ENCODE measurements at places on chromosomes 3 and 15. TPM values are rescaled to one million over a fixed set of nuclear protein-coding genes. Genes with fewer than 3 reads are reported as not detected.

GRCh38 chr3:136543385-136543784 is 208.8 kb downstream of the STAG1 start:
- no peak overlapping the region for H3K27ac ChIP-seq
- no peak for DNase-seq
- H3K36me3 ChIP-seq, result no peaks in the 10 kb centered on the region
- no peaks in the 10 kb centered on the region for H3K27me3 ChIP-seq
- H3K4me3 ChIP-seq, result no peak overlapping the region

DNA sequence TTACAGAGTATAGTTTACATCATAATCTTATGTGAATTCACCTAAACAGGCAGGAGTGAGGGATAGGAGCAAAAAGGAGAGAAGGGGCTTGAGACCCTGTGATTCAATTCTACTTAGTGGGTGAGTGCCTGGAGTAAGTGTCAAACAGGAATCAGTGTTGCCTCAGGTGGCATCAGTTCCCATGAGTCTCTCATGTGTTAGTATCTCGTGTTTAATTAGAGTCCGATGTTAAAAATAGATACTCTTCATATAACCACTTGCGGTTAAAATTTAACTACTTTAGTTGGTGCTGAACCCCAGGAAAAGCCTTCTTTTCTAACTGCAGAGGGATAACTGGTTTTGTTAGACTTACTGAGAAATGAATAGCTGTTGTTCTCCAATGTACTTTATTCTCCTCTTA is 251.5 kb downstream of the SUCLG2 start:
- peaks cover 26% of the 10 kb centered on the region for H3K36me3 ChIP-seq
- no peaks in the 10 kb centered on the region for H3K4me1 ChIP-seq
- H3K27me3 ChIP-seq, result no peaks in the 10 kb centered on the region
- H3K27ac ChIP-seq, result no peak overlapping the region
- DNase-seq, result no peak
- no peak overlapping the region for H3K4me3 ChIP-seq

- H3K36me3 ChIP-seq, result no peaks in the 10 kb centered on the region
- no peak overlapping the region for H3K4me3 ChIP-seq
- H3K27me3 ChIP-seq, result no peaks in the 10 kb centered on the region
- no peak for DNase-seq
Observed at GRCh38 chr3:152040319-152040718, 166.9 kb downstream of the SUCNR1 start.

ATP13A5 gene
- polyA plus RNA-seq, result not detected
